NCI-H2081 (cell line): ENCODE measurements at places on chromosomes 1 and 21.

DNA sequence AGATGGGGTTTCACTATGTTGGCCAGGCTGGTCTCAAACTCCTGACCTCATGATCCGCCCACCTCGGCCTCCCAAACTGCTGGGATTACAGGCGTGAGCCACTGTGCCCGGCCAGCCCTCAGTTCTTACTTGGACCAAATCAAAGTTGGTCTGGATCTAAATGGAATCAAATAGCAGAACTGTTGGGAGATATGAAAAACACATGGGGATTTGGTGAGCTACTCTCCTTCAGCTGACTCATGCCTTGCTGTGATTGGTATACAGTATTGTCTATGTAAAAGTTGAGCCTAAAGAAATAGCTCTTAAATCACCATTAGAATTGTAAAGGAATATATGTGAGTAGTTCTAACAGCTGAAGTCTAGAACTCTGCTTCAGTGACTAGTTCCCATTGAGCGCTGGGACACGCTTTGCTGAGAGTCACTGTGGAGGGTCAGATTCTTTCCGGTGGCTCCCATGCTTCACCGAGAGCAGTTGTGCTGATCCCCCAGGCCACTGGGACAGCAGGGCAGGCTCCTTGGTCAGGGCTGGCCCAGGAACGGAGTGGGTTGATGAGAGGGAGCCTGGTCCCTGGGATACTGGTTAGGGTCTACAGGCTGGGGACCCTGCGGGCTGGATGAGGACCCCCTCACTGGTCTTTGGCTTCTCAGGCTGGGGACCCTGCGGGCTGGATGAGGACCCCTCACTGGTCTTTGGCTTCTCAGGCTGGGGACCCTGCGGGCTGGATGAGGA, 14.0 kb downstream of the PKNOX1 start:
- DNase-seq, result no peak

GRCh38 chr1:21255284-21255942, 34.9 kb downstream of the ECE1 start:
- DNase-seq, result peak; percentile 79

DNA sequence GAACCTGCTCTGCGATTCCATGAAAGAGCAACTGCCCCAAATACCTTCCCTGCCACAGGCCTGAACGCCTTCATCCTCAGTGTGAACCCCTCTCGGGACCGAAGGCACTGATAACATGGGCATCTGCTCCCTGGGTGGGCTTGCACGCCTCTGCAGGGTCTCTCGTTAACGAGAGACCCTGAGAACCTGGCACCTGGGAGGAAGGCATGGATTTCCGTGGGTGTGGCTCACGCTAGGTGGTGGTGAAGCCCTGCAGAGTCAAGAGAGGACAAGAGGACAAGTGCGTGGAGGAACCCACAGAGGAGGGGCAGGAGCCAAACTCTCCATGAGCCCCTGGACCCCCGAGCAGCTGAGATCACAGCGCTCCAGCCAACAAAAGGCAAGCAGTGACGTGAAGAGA, 26.8 kb upstream of the COL6A2 start:
- no peak for DNase-seq

- no peak for DNase-seq
These were observed 182.7 kb downstream of the GRIK3 start for GRCh38 chr1:36851595-36851994.

GRCh38 chr1:57620605-57621004, 196.7 kb upstream of the DAB1 start:
- peak; percentile 49 for DNase-seq

DNA sequence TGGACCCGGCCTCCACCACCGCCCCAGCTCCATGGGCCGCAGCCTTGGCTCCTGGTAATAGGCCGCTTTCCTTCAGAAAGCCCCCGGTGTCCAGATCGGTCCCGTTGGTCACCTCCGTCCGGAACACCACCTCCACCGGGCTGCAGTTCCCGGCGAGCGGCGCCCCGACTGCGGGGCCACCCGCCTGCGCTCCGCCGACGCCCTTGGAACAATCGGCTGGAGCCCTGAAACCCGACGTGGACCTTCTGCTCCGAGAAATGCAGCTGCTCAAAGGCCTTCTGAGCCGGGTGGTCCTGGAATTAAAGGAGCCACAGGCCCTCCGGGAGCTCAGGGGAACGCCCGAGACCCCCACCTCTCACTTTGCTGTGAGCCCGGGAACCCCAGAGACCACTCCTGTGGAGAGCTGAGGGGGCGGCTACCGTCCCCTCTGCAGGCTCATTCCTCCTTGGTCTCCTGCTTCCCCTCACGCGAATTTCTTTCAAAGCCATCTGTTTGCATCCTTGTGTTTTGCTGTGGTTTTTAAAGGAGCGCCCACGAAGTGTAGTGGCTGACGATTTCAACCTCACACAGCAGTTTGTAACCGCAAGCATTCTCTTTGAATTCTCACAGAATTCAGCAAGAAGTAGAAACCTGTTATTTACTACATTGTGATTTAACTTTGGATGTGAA, 6.0 kb downstream of the FCRLB start:
- no peak for DNase-seq

DNA sequence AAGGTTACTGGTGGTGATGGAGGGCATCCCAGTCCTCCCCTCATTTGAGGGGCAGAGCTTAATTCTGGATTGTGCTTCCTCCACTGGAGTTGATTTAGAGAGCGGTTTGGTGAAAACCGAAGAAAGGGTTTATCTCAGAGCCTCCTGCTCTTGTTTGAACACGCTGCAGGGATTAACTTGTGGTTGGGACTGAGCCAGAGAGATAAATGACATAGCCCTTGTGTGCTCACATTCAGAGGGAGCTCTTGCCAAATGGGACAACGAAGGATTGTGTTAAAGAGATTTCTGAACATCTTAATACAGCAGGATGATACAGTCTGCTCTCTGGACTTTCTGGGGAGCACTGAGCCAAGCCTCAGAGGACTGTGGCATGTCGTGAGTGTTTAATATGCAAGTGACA, 308.2 kb downstream of the DISC1 start:
- DNase-seq, result peak; percentile 68

DNA sequence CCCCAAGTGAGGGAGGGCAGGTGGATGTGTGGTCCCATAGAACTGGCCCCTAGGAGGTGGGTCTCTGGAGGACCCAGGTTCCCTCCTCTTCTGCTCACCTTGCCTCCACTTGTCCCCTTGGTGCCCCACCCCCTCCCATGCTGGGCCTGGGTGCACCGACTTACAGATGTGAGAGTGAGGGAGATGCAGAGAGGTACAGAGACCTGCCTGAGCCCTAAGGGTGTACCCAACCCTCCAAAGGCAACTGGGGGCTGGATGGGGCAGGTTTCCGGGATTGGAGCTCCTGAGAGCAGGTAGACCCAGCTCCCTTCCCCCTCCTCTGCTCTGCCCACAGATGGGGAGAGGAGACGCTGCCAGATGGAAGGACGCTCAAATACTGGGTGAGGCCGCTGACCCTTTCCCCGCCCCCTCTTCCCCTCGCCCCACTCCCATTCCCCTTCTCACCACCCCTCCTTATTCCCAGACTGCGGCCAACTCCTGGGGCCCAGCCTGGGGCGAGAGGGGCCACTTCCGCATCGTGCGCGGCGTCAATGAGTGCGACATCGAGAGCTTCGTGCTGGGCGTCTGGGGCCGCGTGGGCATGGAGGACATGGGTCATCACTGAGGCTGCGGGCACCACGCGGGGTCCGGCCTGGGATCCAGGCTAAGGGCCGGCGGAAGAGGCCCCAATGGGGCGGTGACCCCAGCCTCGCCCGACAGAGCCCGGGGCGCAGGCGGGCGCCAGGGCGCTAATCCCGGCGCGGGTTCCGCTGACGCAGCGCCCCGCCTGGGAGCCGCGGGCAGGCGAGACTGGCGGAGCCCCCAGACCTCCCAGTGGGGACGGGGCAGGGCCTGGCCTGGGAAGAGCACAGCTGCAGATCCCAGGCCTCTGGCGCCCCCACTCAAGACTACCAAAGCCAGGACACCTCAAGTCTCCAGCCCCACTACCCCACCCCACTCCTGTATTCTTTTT, 10.3 kb downstream of the TINAGL1 start:
- DNase-seq, result no peak

DNA sequence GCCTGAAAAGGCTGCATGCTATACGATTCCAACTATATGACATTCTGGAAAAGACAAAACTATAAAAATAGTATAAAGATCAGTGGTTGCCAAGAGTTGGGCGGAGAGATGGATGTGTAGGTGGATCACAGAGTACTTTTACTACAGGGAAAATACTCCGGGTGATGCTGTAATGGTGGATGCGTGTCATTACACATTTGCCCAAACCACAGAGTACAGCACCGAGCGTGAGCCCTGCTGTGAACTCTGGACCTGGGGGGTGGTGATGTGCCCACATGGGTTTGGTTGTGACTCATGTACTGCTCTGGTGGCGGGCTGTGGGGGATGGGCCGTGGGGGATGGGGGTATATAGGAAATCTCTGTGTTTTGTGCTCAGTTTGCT, 162.7 kb upstream of the COL6A1 start:
- DNase-seq, result no peak

GRCh38 chr21:33908760-33909159, 6.8 kb downstream of the ATP5PO start:
- DNase-seq, result peak; percentile 15

- DNase-seq, result no peak
These were observed 197.6 kb downstream of the BACH1 start for GRCh38 chr21:29496337-29496736.

DNA sequence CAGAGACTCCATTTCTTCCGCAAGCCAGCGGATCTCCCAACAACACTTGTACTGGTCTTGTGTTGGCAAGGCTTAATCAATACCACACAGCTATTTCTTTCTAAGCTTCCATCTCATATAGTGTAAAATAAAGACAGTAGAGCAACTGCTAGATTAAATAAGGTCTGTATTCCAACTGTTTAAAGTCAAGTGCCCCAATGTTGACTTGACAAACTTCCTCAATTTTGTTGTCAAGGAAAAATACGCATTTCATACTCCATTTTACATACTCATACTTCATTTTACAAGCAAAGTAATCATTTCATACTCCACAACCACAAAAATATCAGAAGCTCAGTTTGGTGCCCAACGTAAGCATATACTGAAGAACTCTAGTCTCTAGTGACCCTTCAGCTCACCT, 143.0 kb downstream of the RERE start:
- no peak for DNase-seq

- DNase-seq, result no peak
These were observed 16.0 kb downstream of the YARS1 start for GRCh38 chr1:32801096-32801715.
